ENCODE measurements at places on chromosomes 5 and 9.

DNA sequence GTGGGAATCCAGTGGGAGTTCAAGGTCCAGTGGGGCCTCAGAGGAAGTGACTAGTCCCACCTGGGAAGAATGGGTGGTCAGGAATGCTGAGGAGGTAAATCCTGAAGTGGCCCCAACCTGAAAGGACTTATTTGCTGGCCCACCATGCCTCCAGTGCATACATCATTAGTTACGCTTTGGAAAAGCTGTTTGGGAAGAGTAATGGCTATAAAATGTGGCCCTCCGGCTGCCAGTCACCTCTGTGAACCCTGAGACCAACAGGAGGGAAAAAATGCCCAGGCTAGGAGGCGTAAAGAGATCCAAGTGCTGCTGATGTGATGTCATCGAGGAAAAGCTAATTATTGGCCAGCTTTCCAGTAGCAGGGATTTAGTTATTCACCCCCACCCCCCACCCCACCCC lies 2.7 kb upstream of the SLC26A2 start:
- peak; percentile 64 for DNase-seq

DNA sequence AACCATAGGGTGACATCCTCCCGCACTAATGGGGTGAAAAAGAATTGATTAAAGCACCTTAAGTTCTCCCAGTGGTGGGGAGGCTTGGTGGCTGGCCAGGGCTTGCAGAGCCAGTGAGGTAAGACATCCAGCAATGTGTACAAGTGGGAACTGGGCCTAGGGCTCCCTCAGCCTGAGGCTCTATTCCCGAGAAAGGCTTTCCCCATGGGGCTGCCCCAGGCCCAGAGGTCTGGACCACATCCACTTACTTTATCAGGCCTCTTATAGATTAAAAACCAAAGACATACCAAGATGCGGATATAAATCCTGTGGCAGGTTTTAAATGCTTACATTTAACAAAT lies 35.3 kb downstream of the C5orf15 start:
- DNase-seq: no peak

GRCh38 chr9:134425401-134425800 lies 99.1 kb downstream of the RXRA start:
- no peak for DNase-seq

DNA sequence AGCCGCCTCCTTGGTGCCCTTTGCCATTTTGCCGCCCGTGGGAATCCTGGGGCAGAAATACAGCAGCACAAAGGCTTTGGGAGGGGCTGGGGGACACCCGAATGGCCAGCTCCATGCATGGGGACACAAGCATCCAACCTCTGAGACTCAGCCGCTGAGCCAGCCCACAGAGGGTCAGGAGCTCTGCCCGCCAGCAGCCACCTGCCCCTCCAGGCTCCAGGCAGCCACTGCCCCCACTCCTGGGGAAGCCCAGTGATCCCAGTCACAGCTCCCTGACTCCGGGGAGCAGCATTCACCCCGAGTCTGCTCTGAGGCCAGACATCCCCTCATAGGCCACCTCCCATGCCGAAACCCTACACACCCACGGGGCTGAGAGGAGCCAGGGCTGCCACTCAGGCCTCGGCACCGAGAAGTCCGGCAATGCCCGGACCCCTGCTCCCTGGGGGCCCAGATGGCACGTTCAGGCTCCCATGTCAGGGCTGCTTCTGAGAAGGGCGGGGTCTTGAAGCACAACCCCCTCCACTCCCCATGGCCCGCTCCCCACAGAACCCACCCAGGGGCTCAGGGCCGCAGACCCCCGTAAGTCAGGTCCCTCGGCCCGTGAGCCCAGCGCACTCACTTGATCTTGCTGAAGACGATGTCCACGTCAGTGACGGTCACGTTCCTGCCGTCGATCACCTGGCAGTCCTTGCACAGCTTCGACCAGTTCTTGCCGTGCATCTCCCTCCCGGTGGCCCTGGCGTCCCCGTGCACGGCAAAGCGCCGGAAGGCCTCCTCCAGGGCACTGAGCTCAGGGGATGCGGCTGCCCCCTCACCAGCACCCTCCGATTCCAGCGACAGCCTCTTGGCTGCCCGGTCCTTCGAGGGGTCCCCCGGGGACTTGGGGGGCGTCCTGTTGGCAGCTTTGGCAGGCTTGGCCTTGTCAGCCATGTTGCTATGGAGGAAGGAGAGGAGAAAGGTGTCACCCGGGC lies 15.7 kb downstream of the TPPP start:
- DNase-seq: no peak

DNA sequence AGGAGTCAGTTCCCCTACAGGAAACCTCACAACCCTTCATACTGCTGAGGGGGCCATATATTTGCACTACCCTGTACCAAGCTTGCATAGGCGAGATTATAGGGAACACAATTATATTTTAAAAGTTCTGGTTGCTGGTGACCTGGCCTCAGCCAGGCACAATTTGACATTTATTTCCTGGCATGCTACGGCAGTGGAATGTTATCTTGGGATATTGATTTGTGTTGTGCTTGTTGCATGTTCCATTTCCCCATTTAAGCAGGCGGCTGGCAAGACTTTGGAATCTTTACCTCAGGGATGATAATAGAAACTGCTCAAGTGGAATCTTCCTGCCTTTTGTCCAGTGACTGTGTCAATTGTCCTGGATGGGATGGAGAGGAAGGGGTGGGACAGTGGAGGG lies 67.0 kb upstream of the RPS23 start:
- no peak for DNase-seq

DNA sequence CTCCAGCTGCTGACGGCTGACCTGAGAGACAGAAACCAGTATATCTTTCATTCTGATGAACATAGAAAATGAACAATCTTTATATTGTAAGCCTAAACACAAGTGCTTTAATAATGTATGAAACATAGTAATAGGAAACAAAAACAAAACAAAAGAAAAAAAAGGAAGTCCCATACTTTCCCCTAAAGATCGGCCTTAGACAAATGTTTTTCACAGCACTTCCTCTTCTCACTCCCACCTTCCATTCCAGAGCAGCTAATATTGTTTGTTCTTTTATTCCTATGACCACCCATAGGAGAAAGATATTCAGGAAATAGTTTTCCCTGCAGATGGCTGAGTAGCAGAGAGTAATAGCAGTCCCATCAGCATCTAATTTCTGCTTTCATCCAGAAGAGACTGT lies 194.4 kb upstream of the SLC27A6 start:
- no peak for DNase-seq

- peak; percentile 27 for DNase-seq
These were observed 156.4 kb upstream of the COX7C start for GRCh38 chr5:86461169-86461956.

GRCh38 chr9:108443741-108444140 lies 412.0 kb downstream of the ACTL7B start:
- no peak for DNase-seq

- DNase-seq: no peak
These were observed 117.5 kb upstream of the ZNF366 start for GRCh38 chr5:72624641-72625236.

GRCh38 chr5:109922381-109922995 lies 232.8 kb downstream of the MAN2A1 start:
- DNase-seq: no peak

DNA sequence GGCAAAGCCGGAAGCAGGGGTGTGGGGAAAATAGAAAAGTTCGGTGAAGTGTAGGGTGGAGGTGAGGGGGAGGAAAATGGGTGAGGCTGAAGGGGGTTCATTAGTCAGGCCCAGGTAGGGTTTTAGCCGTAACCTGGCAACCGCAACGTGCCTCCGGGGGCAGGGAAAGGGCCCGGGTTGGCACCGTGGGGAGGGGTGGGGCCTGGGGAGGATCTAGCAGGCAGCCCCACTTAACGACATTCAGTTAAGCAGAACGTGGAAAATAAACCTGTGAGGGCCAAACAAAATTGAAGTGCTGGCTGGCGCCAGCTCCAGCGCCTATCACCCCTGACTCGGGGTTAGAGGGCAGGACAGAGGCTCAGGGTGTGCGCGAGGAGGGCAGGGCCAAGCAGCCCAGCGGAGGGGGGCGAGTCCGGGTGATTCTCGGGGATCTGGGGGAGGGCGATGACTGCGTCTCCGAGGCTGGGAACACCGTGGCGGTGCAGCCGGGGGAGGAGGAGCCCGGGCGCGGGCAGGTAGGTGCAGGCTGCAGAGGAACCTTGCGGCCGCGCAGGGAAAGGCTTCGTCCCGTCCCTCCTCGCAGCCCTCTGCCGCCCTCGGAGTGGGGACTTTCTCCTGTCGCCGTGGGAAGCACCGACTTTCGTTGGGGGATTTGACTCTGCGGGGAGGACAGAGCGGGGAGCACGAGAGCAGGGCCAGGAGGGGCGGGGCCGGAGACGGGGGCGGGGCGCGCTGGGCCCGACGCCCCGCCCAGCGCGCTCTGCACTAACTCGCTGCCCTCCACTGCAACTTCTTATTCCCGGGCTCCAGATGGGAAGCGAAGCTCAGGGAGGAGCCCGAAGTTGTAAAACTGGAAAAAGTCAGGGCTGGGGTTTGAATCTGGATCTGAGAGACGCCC lies 5.1 kb downstream of the RGS14 start:
- no peak for DNase-seq

DNA sequence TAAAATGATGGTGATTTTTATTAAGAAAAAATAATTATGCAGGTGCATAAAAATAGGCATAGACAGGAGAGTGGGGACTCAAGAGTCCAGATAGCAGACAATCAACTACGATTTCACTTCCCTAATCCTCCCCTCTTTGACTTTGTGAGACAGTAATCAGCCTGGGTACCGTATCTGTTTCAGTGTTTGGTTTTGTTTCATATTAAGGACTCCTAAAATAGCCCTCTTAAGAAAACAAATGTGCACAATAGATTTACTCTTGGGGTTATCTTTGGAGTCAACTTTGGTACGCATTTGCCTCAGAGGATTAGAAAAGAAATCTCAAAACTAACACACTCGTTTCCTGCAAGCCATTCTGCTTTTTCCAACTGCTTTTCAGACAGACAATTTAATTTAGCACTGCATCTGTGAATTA lies 96.3 kb downstream of the ZNF608 start:
- DNase-seq: no peak

DNA sequence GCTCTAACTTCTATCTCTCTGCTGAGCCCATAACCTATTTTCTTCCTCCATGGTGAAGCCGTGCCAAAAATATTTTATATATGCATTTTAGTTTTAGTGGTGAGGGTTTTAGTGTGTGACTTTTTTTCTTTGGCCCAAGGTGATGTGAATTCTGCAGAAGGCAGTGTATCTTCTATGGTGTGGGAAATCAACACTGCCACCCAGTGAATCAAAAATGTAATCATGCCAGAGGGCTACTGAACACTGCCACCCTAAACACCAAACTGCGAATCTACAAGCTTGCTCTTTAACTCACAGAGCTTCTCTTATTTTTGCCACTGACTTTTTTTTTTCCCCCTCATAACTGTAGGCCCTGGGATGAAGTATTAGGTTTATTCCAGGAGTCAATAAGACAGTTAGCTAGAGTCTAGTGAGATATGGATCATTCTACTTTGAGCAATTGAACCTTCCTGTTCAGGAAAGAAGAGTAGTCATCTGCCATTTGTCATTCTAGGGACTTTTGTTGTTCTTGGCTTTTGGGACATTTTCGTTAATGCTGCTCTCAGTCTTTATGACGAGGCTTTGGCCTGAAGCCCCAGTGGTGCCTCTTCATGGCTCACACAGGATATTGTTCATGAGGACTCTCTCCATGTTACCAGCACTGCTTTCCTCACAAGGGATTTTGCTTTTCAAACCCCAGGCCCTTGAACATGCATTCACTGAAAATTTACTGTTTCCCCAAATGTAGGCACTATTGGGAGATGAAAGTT lies 53.1 kb downstream of the C7 start:
- no peak for DNase-seq

- DNase-seq: no peak
These were observed 98.5 kb downstream of the SYK start for GRCh38 chr9:90900130-90900529.

DNA sequence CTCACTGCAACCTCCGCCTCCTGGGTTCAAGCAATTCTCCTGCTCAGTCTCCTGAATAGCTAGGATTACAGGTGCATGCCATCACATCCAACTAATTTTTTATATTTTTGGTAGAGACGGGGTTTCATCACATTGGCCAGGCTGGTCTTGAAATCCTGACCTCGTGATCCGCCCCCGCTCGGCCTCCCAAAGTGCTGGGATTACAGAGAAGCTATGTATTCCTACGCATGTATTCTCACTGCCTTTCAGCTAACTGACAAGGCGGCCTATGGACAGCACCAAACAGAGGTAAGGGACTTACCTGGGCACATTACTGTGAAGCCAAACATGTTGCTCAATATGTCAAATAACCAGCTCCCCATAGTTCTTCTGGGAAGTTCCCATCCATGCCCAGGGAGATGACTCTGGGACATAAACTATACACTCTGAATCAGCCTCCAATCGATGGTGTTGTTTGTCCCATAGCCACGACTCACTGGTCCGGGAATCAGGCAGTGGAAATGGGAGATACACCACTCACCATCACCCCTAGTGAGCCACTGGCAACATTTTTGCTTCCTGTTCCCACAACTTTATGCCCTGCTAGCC lies 114.6 kb downstream of the SYK start:
- DNase-seq: no peak

DNA sequence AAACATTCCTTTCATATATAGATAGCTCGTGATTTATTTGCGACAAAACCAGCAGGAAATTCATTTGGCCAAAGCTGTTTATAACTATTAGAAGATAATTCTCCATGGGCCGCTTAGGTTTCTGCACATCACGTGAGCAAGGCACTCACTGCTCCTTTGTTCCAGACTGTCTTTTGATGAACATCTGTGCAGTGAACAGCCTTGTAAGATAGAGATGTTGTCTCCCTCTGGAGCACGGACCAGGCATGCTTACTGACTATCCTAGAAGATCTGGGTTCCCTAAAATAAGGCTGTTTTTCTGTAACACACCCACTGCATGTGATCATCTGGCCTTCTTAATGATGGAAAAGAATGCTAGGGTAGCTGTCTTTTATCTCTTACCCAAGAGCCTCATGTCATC lies 30.9 kb downstream of the YIPF5 start:
- no peak for DNase-seq

GRCh38 chr5:96149546-96149945 lies 187.9 kb upstream of the ELL2 start:
- DNase-seq: no peak

- DNase-seq: no peak
These were observed 7.7 kb downstream of the LMAN2 start for GRCh38 chr5:177343777-177344176.

GRCh38 chr9:126827227-126827626 lies 22.4 kb downstream of the ZBTB43 start:
- no peak for DNase-seq

DNA sequence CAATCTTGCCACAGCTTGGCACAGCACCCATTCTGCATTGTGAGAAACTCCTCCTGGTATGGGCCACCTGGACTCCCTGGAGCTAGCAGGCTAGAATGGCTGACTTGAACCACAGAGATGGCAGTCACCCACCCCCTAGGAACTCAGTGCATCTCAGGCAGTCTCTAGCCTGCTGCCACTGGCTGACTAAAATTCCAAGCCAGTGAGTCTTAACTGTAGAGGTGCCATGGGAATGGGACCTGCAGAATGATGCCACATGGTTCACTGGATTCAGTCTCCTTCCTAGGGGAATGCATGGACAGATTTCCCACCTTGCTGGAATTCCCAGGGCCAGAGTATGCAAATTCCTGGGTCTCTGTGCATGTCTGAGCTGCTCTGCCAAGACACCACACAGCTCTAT lies 382.9 kb downstream of the MAN2A1 start:
- DNase-seq: no peak

GRCh38 chr5:149356391-149356790 lies 1.5 kb upstream of the PCYOX1L start:
- no peak for DNase-seq

Data from renal pelvis (tissue), 12 donors.